ENCODE measurements at places on chromosomes 12 and 14. TPM values are rescaled to one million over a fixed set of nuclear protein-coding genes. Genes with fewer than 3 reads are reported as not detected.

DNA sequence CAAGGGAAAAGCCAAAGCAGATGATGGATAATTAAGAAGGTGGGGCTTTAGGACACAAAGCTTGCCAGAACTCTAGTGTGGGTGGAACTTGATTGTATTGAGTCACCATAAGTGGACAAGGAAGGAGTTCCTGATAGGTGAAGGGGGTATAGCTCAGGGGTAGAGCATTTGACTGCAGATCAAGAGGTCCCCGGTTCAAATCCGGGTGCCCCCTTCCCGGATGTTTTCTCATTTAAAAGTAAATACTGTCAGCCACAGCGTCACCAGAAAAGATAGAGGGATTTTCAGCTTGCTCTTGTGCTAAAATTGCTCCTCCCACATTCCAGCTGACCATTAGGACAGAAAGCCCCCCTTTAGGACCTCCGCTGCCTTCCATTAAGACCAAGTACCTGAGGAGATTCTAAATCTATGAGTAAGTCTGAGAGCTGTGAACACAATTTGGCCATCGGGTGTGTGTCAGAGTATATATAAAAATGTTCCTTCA lies 36.6 kb downstream of the DCAF4 start:
- no peak overlapping the region for H3K27ac ChIP-seq
- peaks cover 6% of the 10 kb centered on the region for H3K4me1 ChIP-seq
- no peak for DNase-seq
- H3K36me3 ChIP-seq: peaks cover 3% of the 10 kb centered on the region
- no peaks in the 10 kb centered on the region for H3K27me3 ChIP-seq

DNA sequence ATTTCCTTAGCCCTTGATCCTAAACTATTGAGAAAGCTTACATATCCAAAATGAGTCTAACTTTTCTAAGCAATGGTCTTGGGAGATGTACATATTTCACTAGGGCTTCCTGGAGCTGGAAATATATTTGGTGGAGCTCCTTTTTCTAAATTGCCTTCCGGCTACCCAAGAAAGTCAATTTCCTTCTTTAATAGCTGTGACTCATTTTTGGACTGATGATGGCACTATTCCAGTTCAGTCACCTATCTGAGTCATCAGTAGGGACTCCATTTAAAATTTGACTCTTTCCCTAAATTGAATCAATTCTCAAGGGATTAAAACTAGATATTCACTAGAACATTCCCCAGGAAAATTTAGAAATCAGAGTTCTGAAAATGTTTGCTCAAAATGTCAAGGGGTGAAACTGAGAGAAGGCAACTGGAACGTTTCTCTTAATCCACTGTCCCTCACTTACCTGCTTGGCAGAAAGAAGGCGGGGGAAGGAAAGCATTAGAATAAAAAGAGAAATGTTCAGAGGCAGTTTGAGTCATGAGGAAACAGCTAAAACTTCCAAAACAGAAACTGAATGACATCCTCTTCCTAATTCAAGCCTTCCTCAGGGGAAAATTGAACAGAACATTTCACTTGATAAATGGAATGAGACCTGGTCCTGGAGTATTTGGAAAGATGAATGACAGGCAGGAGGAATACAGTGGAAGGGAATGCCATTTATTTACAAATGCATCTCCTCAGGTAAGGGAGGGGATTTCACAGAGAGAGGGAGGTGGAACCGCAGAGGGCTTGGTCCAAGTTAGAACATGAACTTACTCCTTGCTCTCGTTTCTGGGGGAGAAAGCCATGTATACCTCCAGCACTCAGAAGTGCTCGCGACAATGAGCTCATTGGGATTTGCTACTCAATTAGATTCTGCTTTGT lies 91.2 kb downstream of the RGS6 start:
- no peak overlapping the region for H3K27ac ChIP-seq
- no peaks in the 10 kb centered on the region for H3K4me1 ChIP-seq
- H3K4me3 ChIP-seq: no peak overlapping the region

DNA sequence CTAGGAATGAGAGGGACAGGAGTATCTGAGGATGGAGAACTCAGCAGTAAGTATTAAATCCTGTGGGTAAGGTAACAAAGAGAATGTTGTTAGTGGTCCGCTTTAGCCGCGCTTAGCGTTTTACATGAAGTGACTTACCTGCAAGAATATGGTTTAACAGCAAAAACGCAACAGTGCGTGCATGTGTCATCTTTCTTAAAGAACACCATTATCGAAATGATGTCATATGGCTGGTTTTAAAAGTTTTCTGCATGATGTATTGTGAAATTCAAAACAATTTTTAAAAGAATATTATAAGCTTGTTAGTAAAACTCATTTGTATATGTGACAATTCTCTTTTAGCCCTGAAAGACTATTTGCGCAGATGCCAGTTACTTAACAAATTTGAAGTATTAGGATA lies 1.7 kb downstream of the LEMD3 start:
- peak overlapping the region; percentile 98 for H3K27ac ChIP-seq
- H3K4me3 ChIP-seq: peak overlapping the region; percentile 99
- peaks cover 3% of the 10 kb centered on the region for H3K36me3 ChIP-seq

GRCh38 chr12:128381541-128381940 lies 114.6 kb downstream of the TMEM132C start:
- no peaks in the 10 kb centered on the region for H3K4me1 ChIP-seq
- no peak for DNase-seq
- H3K27ac ChIP-seq: no peak overlapping the region

GRCh38 chr12:40343124-40343523 lies 118.3 kb downstream of the LRRK2 start:
- no peaks in the 10 kb centered on the region for H3K27me3 ChIP-seq
- H3K4me3 ChIP-seq: no peak overlapping the region
- no peak overlapping the region for H3K27ac ChIP-seq
- no peaks in the 10 kb centered on the region for H3K4me1 ChIP-seq

GRCh38 chr12:89261982-89262381 lies 90.3 kb downstream of the DUSP6 start:
- no peak overlapping the region for H3K27ac ChIP-seq
- no peak for DNase-seq
- H3K36me3 ChIP-seq: no peaks in the 10 kb centered on the region
- no peaks in the 10 kb centered on the region for H3K4me1 ChIP-seq
- H3K4me3 ChIP-seq: no peak overlapping the region

GRCh38 chr12:3275171-3276041 lies 198.2 kb downstream of the TSPAN9 start:
- no peak overlapping the region for H3K27ac ChIP-seq
- no peak overlapping the region for H3K4me3 ChIP-seq
- no peaks in the 10 kb centered on the region for H3K36me3 ChIP-seq
- peak; percentile 35 for DNase-seq
- peaks cover 14% of the 10 kb centered on the region for H3K4me1 ChIP-seq

DNA sequence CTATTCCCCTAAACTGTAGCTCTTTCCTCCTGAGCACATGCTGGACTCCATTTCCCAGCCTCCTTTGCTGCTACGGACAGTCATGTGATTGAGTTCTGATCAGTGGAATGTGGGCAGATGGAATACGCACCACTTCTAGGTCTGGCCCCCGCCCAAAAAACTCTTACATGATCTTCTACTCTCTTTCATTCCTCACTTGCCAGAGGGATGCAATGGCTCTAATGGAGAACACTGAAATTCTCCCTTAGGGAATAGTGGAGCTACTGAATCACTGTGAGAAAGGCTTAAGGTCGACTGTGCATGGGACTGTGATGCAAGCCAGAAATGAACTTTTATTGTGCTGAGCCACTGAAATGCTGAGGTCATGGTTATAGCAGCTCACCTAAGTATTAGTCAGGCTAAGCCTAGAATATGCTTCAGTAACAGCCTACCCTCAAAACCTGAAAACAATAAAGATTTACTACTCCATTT lies 13.0 kb upstream of the TMED2 start:
- DNase-seq: no peak
- peaks cover 12% of the 10 kb centered on the region for H3K4me1 ChIP-seq
- no peak overlapping the region for H3K4me3 ChIP-seq
- no peak overlapping the region for H3K27ac ChIP-seq
- H3K27me3 ChIP-seq: peaks cover 7% of the 10 kb centered on the region

DNA sequence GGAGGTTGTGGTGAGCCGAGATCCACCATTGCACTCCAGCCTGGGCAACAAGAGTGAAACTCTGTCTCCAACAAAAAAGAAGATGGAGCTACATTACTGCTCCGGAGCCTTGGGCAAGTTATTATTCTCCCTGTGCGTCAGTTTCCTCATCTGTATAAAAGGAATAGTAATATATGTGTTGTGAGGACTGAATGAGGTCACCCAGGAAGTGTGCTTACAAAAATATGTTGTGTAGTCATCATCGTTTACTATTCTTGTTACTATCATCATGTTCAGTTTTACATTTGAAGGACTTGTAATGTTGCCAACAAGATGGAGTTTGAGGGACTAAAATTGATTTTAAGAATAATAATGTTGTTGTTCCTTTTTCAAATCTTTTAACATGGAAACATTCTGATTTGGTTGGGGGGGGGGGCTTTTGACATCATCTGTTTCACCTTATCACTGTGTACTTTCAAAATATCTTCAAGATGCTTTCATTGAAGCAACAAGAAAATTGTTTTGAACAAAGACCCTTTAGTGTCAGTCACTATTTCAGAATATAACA lies 156.8 kb downstream of the PDE3A start:
- no peak for DNase-seq
- H3K36me3 ChIP-seq: no peaks in the 10 kb centered on the region
- H3K27me3 ChIP-seq: no peaks in the 10 kb centered on the region
- H3K4me3 ChIP-seq: no peak overlapping the region
- H3K4me1 ChIP-seq: no peaks in the 10 kb centered on the region

DNA sequence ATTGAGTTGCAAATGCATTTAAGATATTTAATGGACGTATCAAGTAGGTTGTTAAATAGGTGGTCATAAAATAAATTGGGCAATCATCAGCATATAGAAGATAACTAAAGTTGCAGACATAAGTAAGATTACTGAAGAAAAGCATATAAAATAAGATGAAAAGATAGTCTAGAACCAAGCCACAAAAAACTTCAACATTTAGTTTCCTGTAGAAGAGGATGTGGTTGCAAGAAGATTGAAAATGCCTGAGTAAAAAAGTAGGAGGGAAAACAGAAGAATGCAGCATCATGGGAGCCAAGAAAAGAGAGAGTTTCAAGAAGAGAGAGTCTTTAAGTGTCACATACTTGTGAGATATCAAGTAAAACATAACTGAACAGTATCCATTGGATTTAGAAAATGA lies 17.6 kb upstream of the SLC16A7 start:
- H3K27ac ChIP-seq: peak overlapping the region; percentile 64
- no peaks in the 10 kb centered on the region for H3K27me3 ChIP-seq
- peaks cover 40% of the 10 kb centered on the region for H3K4me1 ChIP-seq
- peak overlapping the region; percentile 28 for H3K4me3 ChIP-seq
- DNase-seq: no peak
- no peaks in the 10 kb centered on the region for H3K36me3 ChIP-seq

- peaks cover 4% of the 10 kb centered on the region for H3K36me3 ChIP-seq
- H3K27ac ChIP-seq: no peak overlapping the region
- no peak for DNase-seq
- no peak overlapping the region for H3K4me3 ChIP-seq
- H3K27me3 ChIP-seq: peaks cover 18% of the 10 kb centered on the region
Observed at GRCh38 chr12:46105735-46106134, 115.4 kb upstream of the SCAF11 start.

- H3K4me3 ChIP-seq: no peak overlapping the region
- no peak overlapping the region for H3K27ac ChIP-seq
- no peaks in the 10 kb centered on the region for H3K4me1 ChIP-seq
- no peaks in the 10 kb centered on the region for H3K36me3 ChIP-seq
- H3K27me3 ChIP-seq: peaks cover 13% of the 10 kb centered on the region
Observed at GRCh38 chr12:125382926-125383325, 317.7 kb downstream of the AACS start.

GRCh38 chr14:23183158-23183470 lies 346 bp downstream of the SLC7A8 start:
- no peak overlapping the region for H3K4me3 ChIP-seq
- no peak for DNase-seq
- H3K36me3 ChIP-seq: no peaks in the 10 kb centered on the region
- peaks cover 18% of the 10 kb centered on the region for H3K27me3 ChIP-seq
- no peak overlapping the region for H3K27ac ChIP-seq
- H3K4me1 ChIP-seq: peaks cover 5% of the 10 kb centered on the region

DNA sequence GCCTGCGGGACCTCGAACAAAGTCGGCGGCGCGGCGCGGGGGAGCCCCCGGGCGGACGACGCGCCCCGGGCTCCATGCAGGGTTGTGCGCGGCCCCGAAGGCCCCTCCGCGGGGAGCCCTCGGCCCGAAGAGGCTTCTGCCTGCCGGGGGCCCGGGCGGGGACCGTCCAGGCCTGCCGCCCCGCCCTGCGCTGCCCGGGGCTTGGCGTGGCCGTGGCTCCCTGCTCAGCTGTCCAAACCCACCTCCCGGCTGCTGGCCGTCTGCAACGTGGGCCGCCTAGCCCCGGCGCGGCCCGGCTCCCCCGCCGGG lies 670 bp downstream of the DYRK2 start:
- H3K27ac ChIP-seq: no peak overlapping the region
- H3K4me3 ChIP-seq: peak overlapping the region; percentile 100
- no peaks in the 10 kb centered on the region for H3K27me3 ChIP-seq
- H3K36me3 ChIP-seq: peaks cover 12% of the 10 kb centered on the region

- peak overlapping the region; percentile 95 for H3K27ac ChIP-seq
- H3K4me3 ChIP-seq: peak overlapping the region; percentile 99
Observed at GRCh38 chr12:56633468-56634241, 3.5 kb upstream of the BAZ2A start.

GRCh38 chr14:73105050-73105449 lies 31.3 kb upstream of the PSEN1 start:
- H3K36me3 ChIP-seq: peaks cover 12% of the 10 kb centered on the region
- H3K4me1 ChIP-seq: peaks cover 3% of the 10 kb centered on the region
- H3K4me3 ChIP-seq: no peak overlapping the region

DNA sequence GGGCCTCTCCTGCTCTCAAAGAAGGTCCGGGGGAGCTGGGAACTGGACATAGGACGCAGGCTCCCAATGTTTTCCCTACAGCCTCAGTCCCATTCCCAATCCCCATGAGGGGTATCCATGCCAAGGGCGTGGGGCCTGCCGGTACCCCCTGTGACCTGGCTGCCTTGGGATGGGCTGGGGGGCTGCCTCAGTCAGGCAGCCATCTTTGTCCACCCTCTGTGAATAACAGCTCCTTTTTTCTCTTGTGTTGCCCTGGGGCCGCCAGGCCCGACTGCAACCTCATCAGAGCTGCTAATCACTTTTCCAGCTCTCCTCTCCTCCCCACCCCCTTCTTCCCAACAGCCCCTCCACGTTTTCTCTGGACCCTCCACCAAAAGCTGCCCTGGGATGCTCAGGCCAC lies 11.2 kb downstream of the FIGNL2 start:
- H3K4me3 ChIP-seq: no peak overlapping the region
- H3K27ac ChIP-seq: no peak overlapping the region
- H3K4me1 ChIP-seq: peaks cover 11% of the 10 kb centered on the region
- H3K27me3 ChIP-seq: peaks cover 68% of the 10 kb centered on the region

DNA sequence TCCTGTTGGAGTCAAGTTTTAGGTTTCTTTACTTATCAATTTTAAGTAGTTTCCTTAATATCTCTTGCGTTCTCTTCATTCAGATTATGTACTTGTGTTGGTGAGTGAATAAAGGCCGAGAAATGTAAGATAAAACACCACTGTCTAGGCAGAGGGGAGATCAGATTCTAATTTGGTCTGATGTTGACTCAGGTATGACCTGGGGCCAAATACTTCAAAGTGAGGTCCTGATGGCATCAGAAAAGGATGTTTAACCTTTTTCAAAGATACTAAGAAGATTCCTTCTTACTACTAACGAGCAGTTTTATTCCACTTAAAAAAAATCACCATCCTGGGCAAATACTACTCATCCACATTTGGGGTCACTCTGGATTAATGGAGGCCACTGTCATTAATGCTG lies 26.9 kb downstream of the APPL2 start:
- no peak for DNase-seq
- H3K27me3 ChIP-seq: no peaks in the 10 kb centered on the region
- peak overlapping the region; percentile 51 for H3K27ac ChIP-seq
- H3K36me3 ChIP-seq: peaks cover 2% of the 10 kb centered on the region
- H3K4me1 ChIP-seq: peaks cover 2% of the 10 kb centered on the region

The GPRC5D gene
- not detected for total RNA-seq

The TRPV4 gene
- not detected for total RNA-seq

The TEX22 gene
- total RNA-seq: 0.60 TPM

The SERPINA4 gene
- not detected for total RNA-seq

The CLEC1B gene
- total RNA-seq: 0.94 TPM

All from T-helper 17 cell (primary cell).